GM23338 (cell line): ENCODE measurements at places on chromosomes 6 and 20. TPM values are rescaled to one million over a fixed set of nuclear protein-coding genes. Genes with fewer than 3 reads are reported as not detected.

- DNase-seq: no peak
Observed at GRCh38 chr6:91412532-91412931, 825.7 kb upstream of the MAP3K7 start.

- DNase-seq: no peak
Observed at GRCh38 chr6:162798546-162799266, 70.9 kb downstream of the PACRG start.

GRCh38 chr6:145138469-145139139 is 596.7 kb downstream of the EPM2A start:
- no peak for DNase-seq

DNA sequence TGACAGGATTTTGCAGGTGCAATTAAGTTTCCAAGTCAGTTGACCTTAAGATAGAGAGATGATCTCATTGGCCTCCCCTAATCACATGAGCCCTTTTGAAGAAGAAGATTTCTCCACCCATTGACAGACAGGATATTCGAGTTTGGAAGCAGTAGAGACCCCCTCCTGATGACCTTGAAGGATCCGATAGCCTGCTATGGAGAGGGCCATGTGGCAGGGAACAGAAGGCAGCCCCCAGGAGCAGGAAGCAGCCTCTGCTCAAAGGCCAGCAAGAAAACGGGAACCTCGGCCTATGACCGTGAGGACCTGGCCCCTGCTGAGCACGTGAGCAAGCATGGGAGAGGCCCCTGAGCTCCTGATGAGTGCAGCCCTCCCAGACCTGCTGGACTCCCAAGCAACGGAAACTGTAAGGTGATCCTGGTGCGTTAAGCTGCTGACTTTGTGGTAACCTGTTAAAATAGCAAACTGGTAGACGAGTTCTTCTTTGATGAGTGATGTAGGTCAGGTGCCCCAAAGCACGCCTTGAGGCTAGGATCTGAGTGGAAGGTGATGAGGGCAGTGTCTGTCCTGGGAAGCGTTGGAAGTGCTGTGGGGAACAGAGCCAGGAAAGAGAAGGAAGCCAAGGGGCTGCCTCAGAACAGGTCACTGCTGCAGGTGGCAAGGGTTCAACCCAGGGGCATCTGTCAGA is 18.5 kb upstream of the TUBB2A start:
- DNase-seq: no peak

DNA sequence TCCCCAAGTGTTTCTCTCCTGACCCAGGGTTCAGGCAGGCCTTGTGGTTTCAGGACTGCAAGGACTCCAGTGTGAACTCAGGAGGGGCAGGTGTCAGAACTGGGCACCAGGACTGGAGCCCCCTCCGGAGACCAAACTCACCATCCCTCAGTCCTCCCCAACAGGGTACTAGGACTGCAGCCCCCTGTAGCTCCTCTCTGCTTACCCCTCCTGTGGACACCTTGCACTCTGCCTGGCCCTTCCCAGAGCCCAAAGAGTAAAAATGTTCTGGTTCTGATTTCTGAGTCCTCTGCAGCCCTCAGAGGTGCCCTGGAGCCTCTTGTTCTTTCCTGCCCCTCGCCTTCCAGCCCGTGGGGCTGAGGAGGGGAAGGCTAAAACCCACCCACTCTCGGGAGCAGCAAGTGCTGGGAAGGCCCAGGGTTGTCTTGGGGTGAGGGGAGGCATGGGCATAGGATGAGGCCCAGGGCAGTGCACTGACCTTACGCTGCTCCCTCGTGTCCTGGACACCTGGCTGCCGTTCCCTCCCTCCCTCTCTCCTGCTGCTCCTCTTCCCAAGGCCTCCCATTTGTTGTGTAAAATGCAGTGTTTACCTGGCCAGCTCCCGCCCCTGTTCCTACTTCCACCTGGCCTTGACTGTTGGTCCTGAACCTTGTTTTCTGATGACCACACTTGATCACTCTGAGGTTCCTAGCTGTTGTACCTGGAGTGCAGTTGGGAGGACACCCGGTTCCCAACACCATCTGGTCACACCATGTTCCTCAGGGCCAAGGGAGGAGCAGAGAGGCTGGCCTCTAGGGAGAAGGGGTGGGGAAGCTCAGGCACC is 9.9 kb downstream of the CNPY3 start:
- DNase-seq: peak; percentile 21

GRCh38 chr20:51329845-51330244 is 212.7 kb downstream of the NFATC2 start:
- DNase-seq: no peak

- no peak for DNase-seq
Observed at GRCh38 chr6:34813028-34813713, 21.3 kb downstream of the BLTP3A start.

DNA sequence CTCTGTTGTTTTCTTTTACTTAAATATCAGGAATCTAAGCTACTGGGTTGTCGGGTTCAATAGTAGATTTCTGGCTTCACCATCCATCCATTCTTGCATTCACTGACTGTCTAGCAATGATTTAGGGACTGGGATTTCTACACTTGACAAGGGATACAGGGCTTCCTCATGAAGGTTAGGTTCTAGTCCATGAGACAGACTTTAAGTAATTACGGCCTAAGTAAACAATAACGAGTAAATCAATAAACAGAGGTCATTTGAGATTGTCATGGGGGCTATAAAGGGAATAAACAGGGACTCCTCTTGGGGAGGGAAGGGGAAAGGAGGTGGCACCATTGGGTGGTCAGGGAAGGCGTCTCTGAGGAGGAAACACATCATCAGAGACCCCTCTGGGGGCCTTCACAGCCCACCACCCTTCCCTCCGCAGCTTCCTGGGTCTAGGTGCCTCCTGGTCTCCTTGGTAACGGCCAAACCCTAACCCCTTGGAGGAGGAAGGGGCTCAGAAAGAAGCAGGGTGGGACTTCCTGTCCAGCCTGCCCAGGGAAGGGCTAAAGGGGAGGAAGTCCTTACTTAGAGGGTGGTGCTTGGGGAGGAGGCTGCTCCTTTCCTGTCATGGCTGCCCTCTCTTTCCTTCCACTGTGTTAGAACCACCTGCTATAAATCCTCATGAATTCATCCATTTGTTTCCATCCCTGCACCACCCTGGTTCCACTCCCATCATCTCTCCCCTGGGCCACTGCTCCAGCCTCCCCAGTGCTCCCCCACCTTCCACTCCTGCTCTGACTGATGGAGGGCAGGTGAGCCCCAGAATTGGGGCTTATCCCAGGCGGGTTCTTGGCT is 33.3 kb downstream of the BPIFB4 start:
- no peak for DNase-seq

GRCh38 chr20:10231290-10231689 is 12.7 kb downstream of the SNAP25 start:
- no peak for DNase-seq

DNA sequence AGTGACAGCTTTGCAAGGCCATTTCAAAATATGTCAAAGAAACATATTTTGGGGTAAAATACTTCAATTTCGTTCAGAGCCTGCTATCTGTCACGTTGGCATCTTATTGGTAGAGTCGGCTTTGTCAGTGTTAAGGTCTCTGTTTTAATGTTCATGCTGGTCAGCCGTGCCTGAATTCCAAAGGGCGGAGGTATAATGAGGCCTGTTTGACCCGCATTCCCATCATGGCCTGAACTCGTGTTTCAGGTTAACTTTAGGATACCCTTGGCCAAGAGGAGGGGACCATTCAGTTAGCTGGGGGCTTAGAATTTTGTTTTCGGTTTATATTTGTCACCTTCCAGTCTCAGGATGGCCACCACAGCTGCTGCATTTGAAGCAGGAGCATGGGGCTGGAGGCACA is 236.4 kb downstream of the NFATC2 start:
- DNase-seq: peak; percentile 43

DNA sequence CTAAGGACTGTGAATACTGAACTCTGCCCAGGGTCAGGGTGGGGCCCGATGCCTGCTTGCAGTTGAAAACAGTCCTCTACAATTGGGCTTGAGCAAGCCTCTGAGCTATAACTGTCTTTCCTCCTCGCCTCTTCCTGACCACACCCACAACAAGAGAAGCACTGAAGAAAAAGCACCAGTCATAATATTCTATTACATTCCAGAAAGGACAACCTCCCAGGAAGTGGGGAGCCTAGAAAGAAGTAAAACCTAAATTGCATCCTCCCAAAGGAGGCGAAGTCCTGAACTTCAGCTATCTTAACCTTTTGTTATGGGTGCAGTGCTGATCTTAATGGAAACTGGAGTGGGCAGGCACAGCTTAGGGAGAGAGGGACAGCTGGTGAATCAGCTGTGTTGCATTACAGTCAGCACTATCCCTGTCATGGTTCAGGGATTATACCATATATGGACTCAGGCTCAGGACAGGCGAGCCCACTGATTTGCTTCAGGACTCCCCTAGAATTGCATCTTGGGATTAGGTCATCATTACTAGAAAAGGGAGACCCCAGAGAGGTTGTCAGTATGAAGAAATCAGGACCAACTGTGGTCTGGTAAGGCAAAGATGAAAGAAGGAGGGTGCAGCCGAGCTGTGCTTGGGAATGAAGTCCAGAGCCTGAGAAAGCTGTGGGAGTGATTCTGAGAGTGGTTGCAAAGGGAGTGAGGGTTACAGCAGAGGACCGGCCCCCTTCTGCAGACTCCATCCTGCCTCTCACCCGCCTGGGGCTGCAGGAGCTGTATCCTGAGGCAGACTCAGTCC is 18.3 kb upstream of the TRAM2 start:
- DNase-seq: peak; percentile 56

The TMEM217 gene
- 1.0 TPM in 1 of 2 replicates, not detected in the other for total RNA-seq

The SLC22A1 gene
- 0.10 TPM in 1 of 2 replicates, not detected in the other for total RNA-seq

The C4B gene
- total RNA-seq: 0.39 TPM in 1 of 2 replicates, not detected in the other

The FKBP1C gene
- 0.19 and 0.35 TPM in 2 replicates for total RNA-seq

The FAM184A gene
- total RNA-seq: 8.3 and 18.6 TPM in 2 replicates

The GMEB2 gene
- total RNA-seq: 19.3 and 20.6 TPM in 2 replicates

The SMLR1 gene
- not detected in 2 replicates for total RNA-seq

The PHF1 gene
- 33.2 and 46.7 TPM in 2 replicates for total RNA-seq
